ENCODE measurements at places on chromosomes 1 and 21.
A peak's percentile ranks its signal among the peaks of the same experiment; 100 is the strongest.

- DNase-seq, result no peak
These were observed 112.8 kb downstream of the NPHP4 start for GRCh38 chr1:5879421-5879820.

- no peak for DNase-seq
These were observed 167.7 kb downstream of the PLPP3 start for GRCh38 chr1:56411484-56412180.

DNA sequence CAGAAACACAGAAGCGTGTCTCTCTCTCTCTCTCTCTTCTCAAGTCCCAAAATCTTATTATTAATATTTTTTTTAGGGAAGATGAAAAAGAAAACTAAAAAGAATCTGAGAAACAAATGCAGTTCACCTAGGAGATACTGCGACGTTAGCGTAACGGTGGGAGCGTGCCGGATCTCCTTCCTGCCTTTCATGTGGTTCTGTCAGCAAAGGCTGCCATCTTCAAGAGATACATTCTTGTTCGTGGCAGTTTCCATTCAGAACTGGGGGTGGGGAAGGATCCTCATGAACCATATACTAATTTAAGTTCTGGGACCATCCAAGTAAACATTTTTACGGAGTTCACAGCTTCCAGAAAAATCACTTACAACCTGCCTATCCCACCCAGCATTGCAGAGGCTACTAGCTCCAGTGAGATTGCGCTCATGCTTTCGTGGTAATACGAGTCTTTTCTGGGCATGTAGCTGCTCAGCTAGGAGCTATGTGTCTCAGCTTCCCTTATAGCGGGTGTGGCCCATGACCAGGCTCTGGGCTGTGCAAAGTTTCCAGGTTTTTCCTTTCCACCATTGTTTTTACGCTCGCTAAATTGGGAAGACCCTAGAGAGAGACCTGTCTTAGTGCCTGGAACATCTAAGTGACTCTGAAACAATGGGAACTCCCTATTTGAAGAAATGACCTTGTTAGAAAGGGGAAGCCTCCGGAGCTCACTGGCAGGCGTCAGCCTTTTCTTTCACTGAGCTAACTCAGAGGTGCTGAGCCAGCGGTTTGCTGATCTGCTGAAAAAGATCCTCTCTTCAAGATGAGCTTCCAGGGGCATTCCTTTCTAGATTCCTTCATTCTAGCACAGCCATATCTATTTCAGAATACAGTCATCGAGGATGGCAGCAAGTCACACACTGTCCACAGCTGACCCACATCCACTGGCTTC lies 17.3 kb downstream of the SLAMF1 start:
- DNase-seq, result peak; percentile 54

GRCh38 chr1:8969937-8970336 lies 24.3 kb downstream of the CA6 start:
- DNase-seq, result no peak

DNA sequence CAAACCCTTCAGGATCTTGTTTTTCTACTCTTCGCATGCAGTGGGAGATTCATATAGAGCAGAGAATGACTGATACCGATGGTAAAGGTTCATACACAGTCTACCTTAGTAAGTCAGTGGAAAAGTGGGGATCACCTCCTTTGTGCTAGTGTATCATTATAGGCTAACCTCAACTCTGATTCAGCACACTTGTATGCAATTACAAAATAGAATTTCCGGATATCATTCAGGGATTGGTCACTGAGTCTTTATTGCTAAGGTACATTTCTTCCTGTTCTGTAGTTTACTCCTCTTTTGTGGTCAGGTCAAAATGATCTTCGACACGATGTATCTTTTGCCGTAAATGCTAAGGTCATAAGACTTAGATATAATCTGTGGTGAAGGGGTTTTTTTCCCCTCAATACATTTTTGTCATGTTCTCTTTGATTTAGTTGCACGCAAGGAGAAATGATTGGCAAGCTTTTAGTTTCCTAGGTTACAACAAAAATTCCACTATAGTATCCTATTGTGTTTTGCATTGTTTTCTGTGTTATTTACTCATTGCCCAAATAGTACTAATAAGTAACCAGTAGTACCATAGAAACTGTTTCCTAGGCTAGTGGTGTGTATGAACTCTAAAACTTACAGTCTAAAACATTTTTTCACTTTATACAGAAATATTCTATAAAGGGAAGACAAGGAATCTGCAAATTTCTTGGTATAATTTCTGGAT lies 35.7 kb upstream of the PLA2G4A start:
- DNase-seq, result no peak

- no peak for DNase-seq
These were observed 23.4 kb downstream of the PRKCZ start for GRCh38 chr1:2073382-2074230.

GRCh38 chr1:242467556-242468145 lies 56.8 kb downstream of the PLD5 start:
- no peak for DNase-seq

GRCh38 chr1:44144962-44145756 lies 3.7 kb upstream of the KLF18 start:
- DNase-seq, result no peak

DNA sequence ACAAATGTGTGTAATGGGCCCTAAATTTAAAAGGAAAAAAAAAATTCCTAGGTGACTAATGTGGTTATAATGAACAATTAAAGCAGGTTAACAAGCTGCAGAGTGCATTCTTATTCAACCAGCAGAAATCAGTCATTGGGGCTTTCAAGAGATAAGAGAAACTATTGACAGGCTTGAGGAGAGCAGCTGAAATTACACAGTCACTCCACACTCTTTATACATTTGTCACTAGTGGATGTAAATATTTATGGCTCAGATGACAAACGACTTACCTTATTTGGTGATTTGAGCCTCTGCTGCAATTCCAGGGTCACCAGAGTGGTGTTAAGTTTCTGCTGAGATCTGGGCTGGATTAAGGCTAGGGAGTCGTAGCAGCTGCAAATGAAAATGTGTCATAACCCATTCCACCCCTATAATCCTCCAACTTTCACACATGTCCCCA lies 896.3 kb downstream of the TTLL7 start:
- no peak for DNase-seq
